AG20443 (cell line): ENCODE measurements at places on chromosomes 5 and 9.

DNA sequence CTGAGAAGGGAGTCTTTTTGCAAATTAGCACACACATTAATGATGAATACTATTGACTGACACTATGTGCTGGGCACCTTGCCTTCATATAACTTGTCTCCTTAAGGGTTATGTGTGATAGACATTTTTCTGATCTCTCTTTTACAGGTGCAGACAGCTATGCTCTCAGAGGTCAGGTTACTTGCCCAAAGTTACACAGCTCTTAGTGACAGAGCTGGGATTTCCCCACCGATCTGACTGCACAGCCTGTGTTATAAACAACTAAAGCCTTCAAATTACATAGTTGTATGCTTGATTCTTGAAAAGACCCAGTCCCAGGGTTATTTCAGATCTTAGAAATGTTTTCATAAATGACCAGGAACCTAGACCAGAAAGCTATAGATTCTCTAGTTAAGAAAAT, 462.7 kb downstream of the EBF1 start:
- no peak for DNase-seq

GRCh38 chr5:31671339-31671741, 32.4 kb downstream of the PDZD2 start:
- no peak for DNase-seq

GRCh38 chr5:124714910-124715309, 31.5 kb downstream of the ZNF608 start:
- DNase-seq, result no peak

- no peak for DNase-seq
Measured at GRCh38 chr5:66344544-66344943, 200.4 kb downstream of the SREK1 start.

- DNase-seq, result peak; percentile 43
Measured at GRCh38 chr9:130128733-130129431, 43.3 kb upstream of the NCS1 start.

DNA sequence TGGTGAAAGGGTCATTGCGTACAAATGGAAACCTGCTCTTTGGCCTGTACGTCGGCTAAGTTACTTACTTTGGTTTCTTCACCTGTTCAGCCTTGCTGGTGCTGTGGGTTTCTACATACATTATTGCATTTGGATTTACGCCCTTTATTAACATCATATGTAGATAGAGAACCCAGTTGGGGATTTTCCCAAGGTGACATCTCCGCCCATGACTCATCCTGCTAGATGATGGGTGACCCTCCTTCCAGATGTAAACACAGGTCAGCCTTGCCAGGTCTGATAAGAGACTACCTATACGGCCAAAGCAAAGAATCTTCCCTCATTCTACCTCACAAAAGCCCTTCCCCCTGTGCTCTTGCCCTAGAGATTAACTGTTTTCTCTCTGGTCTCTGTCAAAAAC, 360.9 kb downstream of the KDM4C start:
- no peak for DNase-seq

DNA sequence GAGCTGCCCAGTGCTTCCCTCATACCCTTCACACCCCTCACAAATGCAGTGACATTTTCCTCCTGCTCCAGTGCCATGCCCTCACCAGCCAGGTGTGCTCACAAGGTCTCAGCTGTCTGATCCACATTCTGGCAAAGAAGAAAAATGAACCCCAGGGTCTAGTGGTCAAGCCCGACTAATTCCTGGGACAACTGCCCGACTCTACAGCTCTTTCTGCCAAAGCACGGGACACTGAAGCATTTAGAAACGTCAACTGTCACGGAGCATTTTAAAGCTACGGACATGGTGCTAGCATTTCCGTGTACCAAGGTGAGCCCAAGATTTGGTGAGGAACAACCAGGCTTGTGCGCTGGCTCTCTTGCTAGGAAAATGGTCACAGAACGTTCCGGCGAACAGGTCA, 56.8 kb upstream of the PHYKPL start:
- DNase-seq, result no peak

DNA sequence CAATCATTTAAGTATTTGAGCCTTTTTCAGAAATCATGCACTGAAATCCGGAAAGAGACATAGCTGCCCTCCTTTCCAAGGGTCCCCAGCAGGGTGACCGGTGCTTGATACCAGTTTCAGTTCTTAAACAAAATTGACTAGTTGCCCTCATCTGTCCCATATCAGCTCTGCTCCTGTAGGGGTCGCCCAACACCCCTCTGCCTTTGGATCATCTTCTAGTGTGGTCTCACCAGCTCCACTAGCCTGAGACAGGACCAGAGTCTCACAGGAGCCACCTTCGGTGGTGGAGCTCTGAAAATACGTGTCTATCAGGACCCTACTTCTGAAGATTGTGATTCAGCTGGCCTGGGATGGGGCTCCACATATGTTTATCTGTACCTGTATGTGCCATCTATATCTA, 428.2 kb downstream of the ENC1 start:
- peak; percentile 34 for DNase-seq

GRCh38 chr9:130530938-130531337, 48.4 kb upstream of the FUBP3 start:
- DNase-seq, result peak; percentile 52

DNA sequence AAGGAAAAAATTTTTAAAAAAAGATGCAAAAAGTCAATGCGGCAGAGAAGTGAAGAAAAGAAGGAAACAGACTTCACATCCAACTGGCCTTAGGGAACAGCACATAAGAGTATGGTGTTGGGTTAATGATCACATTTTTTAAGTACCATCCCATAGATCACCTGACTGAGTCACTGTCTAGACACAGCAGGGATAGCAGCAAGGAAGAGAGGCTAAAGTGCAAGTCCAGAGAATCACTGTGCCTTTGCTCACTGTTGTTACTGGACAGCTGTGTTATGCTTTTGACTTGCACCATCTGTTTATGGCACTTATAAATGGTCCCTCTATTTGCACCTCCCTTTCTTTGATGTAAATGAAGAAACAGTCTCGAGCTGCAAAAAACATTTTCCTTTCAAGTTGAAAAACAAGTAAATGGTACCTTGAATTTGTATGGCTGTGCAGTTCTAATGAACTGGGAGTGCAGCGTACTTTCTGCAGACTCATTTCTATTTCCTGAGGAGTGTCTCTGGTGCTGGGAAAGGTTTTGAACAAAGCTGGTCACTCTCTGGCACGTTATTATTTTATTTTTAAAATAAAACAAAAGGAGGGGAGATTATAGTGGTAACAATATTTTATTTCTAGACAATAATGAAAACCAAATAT, 84.2 kb downstream of the TRPM6 start:
- no peak for DNase-seq

DNA sequence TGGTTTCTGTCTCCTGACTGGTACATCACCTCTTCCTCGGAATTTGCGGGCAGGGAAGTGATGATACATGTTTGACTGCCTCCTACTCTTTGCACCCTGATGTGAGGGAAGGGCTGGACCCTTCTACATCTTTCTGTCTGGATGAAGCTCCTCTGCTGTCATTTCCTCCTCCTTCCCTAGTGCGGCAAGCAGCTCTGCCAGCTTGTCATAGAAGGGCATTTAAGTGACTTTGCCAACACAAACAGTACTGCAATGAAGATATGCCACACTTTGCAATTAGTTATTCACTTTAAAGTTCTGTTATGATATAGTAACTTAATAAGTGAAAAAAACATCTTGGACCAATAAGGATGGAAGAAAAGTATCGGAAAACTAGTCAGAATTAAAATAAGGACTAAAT, 48.5 kb upstream of the ABL1 start:
- DNase-seq, result no peak

GRCh38 chr5:154168395-154168794, 22.1 kb upstream of the GALNT10 start:
- DNase-seq, result peak; percentile 78

DNA sequence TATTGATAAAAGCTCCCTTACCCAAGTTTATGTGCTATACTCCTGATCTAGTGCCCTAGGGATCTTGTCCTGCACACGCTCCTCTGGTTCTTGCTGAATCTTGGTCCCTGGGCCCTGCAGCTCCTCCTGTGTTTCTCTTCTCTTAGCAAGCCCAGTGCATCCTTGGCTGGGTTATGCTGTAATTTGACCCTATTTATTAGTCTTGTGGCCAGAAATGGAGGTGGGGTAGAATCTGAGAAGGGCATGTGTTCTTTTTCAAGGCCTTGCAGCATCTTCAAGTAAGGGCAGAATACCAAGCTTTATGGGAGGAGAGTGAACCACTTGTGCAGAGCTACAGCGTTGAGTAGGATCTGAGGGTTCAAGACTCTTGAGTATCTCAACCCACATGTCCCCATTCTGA, 366.8 kb downstream of the FAM170A start:
- no peak for DNase-seq

DNA sequence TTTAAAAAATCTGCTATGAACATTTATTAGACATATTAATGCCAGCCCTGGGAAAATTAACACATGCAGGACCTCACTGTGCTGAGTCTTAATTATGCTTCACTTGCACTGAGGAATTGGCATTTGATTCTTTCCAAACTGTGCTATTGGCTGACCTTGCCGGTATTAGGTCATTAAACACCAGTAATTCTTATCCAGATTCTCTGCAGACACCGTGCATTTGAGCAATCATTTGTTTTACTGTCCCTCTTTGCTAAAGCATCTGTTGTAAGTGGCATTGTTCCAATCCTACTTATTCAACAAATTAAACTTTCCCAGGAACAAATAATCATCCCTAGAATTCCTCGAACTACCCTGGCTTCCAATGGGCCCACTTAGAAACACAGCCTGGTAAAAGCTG, 145.0 kb downstream of the SLC12A2 start:
- DNase-seq, result no peak

GRCh38 chr9:121949364-121949763, 143.7 kb downstream of the TTLL11 start:
- no peak for DNase-seq
